ENCODE measurements at places on chromosomes 2 and 18.

DNA sequence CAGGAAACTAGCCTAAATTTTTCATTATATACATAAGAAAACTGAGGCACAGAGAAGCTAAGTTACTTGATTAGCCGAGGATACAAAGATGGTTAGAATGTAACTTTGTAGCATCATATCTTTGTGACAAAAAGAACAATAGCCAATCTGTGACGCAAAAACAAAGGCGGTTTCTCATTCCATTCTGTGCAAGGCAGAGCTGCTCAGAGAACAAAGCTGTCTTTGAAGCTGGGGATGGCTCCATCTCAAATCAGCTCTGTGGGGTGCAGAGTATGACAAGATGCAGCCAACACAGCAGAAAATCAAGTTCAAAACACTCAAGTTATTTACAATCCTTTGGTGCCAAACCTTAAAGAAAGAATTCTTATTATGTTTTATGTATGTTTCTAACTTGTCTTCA, 81.9 kb upstream of the VWC2L start:
- DNase-seq, result no peak

DNA sequence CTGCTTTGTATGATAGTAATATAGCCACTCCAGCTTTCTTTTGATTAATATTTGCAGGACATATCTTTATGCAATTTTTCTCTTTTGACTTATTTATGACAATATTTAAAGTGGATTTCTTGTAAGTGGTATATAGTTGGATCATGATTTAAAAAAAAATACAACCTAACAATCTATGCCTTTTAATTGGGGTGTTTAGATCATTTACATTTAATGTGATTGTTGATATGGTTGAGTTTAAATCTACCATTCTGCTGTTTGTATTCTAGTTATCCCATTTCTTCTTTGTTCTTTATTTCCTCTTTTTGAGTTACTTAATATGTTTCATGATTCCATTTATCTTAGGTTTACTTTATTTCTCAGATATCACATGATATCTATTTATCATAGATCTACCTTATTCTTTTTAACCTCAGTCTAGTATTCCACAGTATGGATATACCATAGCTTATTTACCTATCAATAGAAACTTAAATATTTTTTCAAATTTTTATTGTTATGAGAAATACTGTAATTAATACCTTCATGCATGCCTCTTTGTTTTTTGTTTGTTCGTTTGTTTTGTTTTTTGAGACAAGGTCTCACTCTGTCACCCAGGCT, 19.3 kb upstream of the CIB4 start:
- DNase-seq, result no peak

- DNase-seq, result no peak
Measured at GRCh38 chr18:63446266-63446665, 24.0 kb upstream of the VPS4B start.

DNA sequence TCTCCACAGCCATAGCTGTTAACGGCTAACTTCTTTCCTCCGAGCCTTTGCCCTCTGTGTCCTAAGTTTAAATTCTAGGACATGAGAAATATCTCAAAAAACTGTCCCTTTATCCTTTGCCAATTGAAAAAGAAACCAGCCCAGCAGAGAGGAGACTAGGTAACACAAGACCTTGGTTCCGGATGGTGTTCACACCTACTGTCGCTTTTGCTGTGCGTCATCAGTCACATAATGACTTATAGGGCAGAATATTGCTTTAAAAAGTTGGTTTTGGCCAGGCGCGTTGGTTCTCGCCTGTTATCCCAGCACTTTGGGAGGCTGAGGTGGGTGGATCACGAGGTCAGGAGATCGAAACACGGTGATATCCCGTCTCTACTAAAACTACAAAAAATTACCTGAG, 66.2 kb downstream of the SP3 start:
- no peak for DNase-seq

- DNase-seq, result no peak
Measured at GRCh38 chr2:72274380-72274797, 126.7 kb upstream of the CYP26B1 start.

- no peak for DNase-seq
Measured at GRCh38 chr2:54808661-54809060, 85.2 kb downstream of the EML6 start.

GRCh38 chr18:48660346-48661228, 121.8 kb downstream of the CTIF start:
- no peak for DNase-seq

DNA sequence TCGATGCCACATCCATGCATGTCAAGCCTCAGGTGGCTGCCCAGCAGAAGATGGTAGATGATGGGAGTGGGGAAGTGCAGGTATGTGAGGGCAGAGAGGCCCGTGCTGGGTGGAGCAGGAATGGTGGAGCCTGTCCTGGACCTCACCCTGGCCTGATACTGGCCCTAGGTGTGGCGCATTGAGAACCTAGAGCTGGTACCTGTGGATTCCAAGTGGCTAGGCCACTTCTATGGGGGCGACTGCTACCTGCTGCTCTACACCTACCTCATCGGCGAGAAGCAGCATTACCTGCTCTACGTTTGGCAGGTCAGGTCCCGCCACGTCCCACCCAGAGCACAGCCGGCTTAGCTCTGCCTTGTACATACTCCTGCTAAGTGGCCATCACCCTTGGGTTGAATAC, 13.0 kb downstream of the VIL1 start:
- no peak for DNase-seq
